ENCODE measurements at places on chromosomes 4 and X.
A peak's percentile ranks its signal among the peaks of the same experiment; 100 is the strongest.

DNA sequence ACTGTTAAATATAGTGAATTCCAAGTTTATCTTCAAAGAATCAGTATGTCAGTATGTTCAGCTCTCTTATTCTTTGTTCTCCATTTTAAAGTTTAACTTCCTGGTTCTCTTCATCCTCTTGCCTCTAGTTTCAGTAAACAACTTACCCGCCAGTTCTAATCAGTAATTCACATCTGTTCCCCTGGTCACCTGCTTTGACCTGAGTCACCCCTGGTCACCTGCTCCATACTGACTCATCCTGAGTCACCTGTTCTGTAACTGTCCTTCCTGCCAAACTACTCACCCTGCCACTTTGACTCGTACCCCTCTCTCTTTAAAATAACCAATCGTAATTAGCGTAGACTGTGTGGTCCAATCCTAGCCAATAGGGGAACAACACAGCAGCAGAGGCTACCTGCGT is 992.7 kb upstream of the HS3ST1 start:
- DNase-seq, result no peak

DNA sequence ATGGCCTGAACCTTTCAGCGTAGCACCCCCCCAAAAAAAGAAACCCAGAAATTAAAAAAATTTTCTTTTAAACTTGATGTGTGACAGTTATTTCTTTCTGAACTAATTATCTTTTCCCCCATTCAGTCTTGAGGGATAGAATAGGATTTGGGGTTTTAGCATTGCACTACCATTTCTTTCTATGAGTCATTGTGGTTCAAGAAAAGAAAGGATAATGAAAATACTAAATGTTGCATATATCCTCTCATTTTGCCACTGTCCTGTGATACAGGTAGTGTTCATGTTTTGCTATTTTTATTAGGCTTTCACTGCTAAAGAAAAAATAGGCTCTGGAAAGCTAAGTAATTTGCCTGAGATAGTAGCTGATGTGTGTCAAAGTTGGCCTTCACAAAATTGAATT is 39.4 kb upstream of the DCK start:
- DNase-seq, result no peak

DNA sequence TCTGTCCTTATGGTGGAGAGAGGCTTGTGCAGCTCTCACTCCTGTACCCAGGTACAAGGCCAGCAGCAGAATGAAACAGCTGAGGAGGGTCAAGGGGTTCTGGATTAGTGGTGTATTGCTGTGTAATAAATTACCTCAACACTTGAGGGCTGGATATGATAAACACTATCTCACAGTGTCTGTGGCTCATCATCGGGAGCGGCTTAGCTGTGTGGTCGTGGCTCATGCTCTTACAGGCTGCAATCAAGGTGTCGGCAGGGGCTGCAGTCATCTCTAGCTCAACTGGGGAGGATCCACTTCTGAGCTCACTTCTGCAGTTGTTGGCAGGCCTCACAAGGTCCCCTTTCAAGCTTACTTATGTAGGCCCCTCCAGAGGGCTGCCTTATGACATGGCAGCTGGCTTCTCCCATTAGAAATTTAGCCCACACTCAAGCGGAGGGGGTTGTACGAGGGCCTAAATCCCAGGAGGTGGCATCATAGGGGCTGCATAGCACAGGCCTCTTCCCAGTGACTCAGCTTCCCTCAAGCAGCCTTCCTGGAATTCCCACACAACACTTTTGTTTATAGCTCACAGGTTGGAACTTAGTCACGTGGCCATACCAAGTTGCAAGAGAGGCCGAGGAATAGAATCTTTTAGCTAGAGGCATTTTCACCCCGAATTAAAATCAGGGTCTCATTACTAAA is 148.2 kb upstream of the RPS6KA3 start:
- DNase-seq, result no peak

GRCh38 chrX:81195712-81196111 is 6.0 kb downstream of the HMGN5 start:
- DNase-seq, result peak; percentile 12

DNA sequence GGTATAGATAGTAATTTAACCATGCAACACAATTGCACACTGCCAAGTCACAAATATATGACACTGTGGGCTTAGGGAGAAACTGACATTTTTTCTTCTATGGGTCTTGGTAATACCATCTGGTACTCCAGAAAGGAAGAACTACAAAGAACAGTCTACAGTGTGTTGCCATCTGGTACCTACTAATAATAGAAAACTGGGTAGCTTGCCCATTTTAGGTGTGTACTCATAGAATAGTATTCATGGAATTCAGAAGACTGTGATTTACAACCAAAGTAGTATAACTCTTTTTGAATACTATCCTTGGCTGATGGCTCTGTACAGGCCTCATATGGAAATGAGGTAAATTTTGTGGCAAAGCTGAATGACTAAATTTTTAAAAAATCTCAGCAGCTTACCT is 132.6 kb upstream of the RPS6KA6 start:
- no peak for DNase-seq

- DNase-seq, result no peak
Measured at GRCh38 chr4:21544415-21544814, 404.2 kb downstream of the KCNIP4 start.

DNA sequence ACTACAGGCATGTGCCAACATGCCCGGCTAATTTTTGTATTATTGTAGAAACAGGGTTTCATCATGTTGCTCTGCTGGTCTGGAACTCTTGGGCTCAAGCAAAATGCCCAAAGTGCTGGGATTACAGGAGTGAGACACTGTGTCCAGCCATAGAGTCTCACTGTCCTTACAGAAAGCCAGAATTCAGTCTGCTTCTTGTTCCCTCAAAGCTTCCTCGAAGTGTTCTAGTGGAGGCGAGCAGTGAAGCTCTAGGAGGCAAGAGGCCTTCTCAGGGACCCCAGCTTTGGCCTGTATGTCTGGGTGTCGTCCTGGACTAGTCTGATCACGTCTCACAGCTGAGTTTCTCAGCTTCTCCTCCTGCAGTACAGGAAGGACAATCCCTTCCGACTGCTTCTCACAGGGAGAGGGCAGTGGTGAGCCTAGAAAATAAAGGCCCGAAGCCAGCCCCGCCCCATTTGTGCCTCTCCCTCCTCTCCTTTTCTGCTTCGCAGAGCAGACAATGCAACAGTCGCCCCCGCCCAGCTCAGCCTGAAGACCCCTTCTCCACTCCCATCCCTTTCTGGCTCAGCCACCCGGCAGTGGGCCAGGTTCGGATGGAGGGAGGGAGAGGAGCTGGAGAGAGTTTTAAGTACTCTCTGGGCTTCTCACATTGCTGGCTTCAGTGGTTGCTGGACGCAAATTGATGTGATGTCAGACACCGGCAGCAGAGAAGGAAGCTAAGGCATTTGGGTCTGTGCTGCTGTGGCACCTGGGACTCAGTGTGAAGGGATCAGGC is 11.1 kb upstream of the FAM3A start:
- peak; percentile 50 for DNase-seq

Data from stimulated activated CD4-positive, alpha-beta T cell treated with anti-CD3 and anti-CD28 coated beads, Interleukin-15, amount 100 ng/mL, for 48 hours (primary cell).